Activated T-helper 1 cell treated with Interleukin-2 at 50 U/mL for 16 hours (primary cell): ENCODE measurements at places on chromosomes 7 and 10.

DNA sequence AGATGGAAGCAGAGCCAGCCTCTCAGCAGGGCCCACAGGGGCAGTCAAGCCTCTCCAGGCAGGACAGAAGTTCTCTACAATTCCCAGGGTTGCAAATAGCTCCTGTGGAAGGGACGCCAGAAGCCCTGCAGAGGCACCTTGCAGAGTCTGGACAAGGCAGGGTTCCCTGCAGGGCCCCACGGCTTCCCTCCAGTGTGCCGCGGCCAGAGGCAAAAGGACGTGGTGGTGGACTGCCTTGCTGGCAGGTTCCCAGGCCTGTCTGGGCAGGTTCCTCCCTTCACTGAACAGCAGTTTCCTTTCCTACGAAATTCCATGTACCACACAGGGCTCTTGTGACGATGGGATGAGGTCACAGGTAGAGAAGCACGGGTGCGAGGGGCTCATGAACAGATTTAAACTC, 25.1 kb downstream of the UPP1 start:
- no peak for DNase-seq

DNA sequence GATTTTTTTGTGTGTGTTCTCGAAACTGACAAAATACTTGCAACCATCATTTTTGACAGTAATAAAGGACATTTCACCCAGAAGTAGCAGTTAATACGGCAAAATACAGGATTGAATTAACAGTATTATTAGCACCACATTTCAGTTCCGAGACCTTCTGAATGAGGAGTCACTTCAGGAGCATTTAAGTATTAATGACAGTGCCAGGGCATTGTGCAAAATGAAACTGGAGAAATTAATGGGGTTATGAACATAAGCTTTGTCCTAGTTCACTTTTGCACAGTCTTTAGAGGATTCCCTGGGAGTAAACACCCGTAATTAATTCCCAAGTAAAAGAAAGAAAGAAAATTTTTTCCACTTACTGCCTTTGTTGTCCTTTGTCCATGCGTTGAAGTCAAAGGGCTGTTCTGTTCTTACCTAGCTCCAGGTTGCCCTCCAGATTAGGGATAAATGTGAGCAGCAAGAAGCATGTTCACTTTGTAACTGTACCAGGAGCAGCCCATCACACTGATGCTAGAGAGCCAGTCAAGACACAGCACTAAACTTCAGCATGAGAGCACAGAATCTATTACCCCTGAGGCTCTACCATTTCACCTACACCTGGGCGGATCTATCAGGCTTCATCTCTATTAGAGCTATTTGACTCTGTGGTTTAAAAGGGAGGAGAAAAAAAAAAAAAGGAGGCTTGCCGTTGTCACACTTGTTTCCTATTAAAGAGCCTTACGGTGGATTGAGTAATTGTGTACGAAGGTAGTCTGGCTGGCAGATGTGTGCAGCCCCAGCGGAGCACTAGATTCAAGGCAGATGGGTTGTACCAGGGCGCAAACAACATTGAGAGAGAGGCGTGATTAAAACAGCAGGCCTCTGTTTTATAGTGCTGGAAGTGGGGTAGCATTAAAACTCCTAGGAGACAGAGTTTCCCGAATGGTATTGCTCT, 297.8 kb upstream of the SEMA3A start:
- DNase-seq: no peak

GRCh38 chr10:28312572-28312971, 9.7 kb upstream of the MPP7 start:
- DNase-seq: no peak

- DNase-seq: peak; percentile 9
Measured at GRCh38 chr7:139358541-139359365, 941 bp upstream of the LUC7L2 start.

DNA sequence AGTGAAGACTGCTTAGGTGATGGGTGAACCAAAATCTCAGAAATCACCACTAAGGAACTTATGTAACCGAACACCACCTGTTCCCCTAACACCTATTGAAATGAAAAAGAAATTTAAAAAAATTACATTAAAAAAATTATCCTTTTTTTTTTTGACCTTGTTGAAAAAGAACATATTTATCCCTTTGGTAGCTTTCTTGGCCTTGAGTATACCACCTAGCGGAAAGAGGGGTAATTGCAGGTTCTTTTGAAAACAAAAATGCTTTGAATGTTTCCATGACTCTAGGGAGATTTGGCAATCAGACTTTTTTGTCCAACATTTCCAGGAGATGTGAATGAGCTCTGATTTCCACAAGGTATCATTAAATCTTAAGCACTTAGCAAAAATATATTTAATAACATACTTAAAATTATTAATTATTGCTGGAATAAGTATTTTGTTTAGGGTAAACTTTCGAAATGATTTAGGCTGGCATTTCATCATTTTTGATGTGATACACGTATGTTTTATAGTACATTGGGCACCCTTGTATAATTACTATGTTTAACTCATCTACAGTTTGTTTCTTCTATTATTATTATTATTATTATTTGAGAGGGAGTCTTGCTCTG, 47.0 kb upstream of the ELMO1 start:
- no peak for DNase-seq

- DNase-seq: no peak
Measured at GRCh38 chr10:23361665-23362064, 17.1 kb upstream of the C10orf67 start.

DNA sequence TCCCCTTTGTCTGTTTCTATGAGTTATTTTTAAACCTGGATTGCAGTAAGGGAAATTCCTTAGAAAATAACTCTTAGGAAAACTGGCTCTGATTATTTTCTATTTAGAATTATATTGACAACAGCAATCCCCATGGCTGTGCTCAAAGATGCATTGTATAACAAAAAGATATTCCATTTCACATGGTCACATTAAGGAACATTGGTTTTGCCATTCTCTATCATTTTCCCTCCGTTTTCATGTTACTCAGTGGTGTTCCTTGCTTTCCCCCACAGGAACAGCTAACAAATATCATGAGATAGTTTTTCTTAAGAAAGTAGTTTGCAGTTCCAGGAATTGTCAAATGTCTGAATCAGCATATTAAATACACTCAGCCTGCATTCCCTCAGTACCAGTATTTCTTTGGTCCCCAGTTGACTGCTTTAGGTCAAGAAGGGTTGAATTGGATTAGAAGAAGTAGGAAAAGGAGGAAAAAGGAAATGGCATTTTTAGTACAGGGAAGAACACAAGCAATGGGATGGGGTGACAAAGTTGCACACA, 436.7 kb downstream of the TNS3 start:
- DNase-seq: no peak

DNA sequence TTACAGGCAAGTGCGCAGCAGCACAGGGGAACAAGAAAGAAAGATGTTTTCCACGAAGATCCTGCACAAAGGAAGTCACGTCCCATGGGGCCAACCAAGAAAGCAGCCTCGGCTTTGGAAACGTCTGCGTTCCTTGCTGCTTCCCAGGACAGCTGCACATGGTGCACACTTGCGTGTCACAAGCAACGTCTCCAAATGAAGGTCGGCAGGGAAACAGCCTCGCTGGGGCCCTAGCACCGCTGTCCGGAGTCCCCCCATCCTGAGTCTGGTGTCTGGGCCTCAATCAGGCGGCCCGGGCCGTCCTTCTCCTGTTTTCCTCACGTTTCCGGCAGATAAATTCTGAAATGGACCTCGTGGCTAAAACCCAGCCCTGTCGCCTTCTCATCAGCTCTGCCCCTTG, 206.2 kb downstream of the DIP2C start:
- no peak for DNase-seq

DNA sequence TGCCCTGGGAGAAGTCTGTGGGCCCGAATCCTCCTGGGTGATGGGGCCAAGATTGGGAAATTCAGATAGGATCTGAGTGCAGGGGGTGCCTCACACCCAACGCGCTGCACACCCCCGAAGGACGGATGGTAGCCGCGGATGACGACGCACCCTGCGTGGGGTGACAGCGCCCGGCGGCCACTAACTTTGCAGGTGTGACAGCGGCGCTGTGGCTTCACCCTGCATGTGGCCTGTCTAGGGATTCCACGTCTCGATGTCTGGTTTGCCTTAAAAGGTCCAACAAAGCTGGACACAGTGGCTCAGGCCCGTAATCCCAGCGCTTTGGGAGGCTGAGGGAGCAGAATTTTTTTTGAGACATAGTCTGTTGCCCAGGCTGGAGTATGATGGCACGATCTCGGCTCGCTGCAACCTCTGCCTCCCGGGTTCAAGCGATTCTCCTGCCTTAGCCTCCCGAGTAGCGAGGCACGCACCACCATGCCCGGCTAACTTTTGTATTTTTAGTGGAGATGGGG, 18.6 kb downstream of the ADAP1 start:
- no peak for DNase-seq

DNA sequence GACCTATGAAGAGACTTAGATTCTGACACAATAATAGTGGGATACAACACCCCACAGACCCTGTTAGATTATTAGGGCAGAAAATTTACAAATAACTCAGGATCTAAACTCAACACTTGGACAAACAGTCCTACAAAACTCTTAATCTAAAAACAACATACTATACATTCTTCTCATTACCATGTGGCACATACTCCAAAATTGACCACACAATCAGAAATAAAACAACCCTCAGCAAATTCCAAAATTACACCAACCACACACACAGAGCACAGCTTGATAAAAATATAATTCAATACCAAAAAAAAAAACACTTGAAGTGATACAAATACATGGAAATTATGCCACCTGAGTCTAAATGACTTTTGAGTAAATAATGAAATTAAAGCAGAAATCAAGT, 7.8 kb downstream of the ZNF680 start:
- DNase-seq: no peak

- no peak for DNase-seq
Measured at GRCh38 chr10:130242513-130242912, 106.3 kb downstream of the GLRX3 start.

- no peak for DNase-seq
Measured at GRCh38 chr10:13634207-13634606, 47.4 kb downstream of the PRPF18 start.

DNA sequence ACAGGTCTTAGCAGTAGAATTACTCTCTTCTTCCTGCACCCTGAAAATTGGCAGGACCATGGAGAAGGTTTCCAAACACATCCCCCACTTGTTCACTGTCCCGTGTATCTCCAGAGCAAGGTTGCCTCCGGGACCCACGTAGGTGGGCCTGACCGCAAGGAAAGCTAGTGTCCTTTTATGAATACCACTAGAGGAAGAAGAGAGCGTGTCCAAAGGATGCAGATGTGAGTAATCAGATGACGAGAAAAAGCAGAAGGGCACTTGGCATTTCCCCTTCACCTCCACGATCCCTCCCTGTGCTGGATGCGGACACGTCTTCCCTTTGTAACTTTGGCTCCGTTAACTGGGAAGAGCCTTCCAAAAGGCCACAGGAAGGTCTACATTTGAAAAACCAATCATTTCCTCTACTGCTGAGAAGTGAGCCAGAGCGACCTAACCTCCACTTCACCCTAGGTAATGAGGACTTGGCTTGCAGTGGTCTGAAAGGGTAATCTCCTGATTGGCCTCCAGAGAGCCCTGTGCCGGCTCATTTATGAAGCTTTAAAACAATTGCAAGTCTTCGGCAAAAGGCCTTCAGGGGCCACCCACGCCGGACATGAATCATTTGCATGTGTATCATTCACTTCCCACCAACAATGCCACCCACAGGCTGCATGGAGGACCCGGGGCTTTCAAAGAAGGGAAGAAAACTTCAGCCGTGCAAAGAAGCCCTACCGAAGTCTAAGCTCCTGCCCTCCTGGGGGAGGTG, 55.4 kb downstream of the LYZL1 start:
- DNase-seq: no peak

- no peak for DNase-seq
Measured at GRCh38 chr7:32034052-32034451, 36.2 kb downstream of the PDE1C start.

GRCh38 chr7:68571286-68571685, 1027.0 kb upstream of the AUTS2 start:
- no peak for DNase-seq

GRCh38 chr10:56662765-56663447, 301.8 kb upstream of the ZWINT start:
- no peak for DNase-seq

DNA sequence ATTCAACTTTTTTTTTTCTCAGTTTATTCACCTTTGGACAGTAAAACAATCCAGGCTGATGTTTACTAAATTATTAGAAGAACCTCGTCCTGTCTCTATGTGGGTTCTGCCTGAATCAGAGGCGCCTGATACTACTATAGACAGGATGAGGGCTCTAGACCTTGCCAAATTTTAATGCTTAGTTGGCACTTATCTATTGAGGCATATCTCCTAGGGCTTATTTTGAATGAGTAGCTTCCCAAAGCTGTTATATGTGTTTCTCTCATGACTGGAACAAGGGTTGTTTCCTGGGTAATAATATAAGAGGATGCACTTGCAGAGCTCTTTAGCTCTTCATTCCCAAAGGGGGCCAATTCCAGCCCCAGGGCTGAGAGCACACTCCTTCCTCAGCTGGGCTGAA, 23.6 kb downstream of the HECW1 start:
- no peak for DNase-seq

DNA sequence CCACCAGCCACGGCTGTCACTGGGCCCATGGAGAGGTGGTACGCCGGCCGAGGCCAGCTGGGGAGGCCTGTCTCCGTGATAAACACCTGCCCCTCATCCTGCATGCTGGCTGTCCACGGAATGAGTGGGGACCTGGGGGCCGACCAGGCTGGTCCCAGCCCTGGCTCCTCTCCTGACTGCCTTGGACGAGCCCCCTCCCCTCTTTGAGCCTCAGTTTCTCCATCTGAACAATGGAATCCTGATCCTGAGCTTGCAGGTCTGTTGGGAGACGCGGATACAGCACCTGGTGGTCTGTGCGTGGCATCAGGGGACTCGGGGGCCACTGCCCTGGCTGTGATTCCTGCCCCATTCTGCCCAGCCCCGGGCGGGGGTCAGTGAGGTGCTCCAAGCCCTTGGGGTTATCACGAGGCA, 109.9 kb downstream of the MICALL2 start:
- no peak for DNase-seq

DNA sequence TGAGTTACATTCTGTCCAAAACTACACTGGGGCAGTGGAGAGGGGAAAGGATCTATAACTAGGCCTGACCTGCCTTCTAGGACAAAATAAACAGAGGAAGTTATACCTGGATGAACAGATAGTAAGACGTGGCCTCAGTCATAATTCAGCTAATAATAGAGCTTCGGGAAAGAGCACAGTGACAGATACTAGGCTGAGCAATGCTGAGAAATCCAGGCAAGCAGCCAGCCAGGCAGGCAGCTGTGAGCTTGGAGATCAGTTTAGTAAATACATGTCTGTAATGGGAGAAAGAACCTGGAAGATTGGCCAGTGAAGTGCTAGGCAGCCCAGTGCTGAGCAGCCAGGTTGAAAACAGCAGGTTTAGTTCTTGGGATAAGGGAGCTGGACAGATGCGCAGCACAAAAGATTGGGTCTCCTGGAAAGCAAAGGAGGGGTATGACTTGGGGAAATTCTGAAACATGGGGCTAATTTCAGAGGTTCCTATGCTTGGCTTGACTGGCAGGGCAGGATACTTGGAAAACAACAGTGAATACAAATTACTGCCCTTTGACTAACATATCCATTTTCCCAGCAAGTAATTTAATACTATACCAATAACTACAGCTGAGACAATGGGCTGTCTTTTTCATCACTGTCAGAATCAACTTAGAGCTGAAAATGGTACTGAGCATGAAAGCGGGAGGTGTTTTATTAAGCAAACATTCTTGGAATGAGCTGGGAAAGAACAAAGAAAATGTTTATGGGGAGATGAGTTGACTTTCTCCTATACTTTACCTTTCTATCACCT, 140.8 kb downstream of the DGKB start:
- no peak for DNase-seq

- no peak for DNase-seq
Measured at GRCh38 chr10:75814014-75814413, 382.6 kb downstream of the LRMDA start.
